ENCODE measurements at places on chromosomes 1 and 21.

DNA sequence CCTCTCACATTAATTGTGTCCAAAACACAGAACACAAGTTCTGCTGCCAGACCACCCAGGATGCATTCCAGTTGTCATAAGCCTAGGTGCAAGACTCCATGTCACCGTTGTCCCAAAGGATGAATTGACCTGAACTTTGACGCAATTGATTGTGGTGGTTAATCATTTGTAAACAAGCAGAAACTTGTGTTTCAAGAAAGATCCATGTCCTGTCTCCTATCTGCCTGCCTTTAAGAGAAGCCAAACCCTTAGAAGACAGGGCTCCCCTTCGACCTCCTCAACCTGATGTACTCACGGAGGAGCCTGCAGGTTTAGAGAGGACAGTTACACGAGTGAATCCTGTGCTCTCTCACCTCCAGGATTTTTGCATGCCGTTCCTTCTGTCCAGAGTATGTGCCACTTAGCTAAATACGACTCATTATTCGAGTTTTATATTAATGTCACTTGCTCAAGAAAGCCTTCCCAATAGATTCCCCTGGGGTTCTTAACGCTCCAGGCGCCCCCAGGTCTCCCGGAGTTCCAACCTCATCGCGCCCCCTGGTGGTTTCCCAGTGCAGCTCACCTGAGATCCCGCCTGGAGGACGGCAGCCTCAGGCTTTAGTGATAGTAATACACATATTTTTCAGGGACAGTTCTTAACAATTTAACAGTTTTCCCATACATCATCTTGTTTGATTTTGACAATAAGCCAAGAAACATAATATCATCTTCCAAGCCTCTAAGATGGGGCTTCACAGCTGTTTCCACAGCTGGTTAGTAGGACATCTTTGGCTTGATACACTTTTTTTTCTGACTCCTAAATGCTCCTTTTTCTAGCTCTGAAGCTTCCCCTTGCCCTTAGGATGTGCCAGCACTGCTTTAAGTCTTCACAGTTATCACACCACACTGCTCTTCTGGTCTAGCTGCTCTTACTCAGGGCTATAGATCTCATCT lies 2.4 kb upstream of the C8B start:
- DNase-seq, result no peak

GRCh38 chr1:199512037-199512710 lies 515.3 kb upstream of the NR5A2 start:
- no peak for DNase-seq

DNA sequence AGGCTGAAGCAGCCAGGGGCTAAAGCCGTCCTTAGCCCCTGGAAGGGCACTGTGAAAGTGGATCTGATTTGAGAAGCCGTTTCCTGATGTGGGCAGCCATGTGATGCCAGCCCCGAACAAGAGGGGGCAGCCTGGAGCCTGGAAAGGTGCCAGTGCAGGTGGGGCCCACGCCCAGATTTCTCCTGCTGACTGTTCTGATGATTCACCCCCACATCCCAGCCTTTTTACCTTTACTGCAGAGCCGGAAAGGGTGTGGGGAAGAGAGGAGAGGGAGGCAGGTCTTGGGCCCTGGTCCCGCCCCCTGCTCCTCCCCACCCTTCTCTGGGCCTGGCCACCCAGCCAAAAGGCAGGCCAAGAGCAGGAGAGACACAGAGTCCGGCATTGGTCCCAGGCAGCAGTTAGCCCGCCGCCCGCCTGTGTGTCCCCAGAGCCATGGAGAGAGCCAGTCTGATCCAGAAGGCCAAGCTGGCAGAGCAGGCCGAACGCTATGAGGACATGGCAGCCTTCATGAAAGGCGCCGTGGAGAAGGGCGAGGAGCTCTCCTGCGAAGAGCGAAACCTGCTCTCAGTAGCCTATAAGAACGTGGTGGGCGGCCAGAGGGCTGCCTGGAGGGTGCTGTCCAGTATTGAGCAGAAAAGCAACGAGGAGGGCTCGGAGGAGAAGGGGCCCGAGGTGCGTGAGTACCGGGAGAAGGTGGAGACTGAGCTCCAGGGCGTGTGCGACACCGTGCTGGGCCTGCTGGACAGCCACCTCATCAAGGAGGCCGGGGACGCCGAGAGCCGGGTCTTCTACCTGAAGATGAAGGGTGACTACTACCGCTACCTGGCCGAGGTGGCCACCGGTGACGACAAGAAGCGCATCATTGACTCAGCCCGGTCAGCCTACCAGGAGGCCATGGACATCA lies at the start of gene SFN:
TSS of gene SFN (plus strand) at position 369 of the 904 bp plus-strand sequence. CDS start at position 433, 64 bp downstream.
- no peak for DNase-seq

DNA sequence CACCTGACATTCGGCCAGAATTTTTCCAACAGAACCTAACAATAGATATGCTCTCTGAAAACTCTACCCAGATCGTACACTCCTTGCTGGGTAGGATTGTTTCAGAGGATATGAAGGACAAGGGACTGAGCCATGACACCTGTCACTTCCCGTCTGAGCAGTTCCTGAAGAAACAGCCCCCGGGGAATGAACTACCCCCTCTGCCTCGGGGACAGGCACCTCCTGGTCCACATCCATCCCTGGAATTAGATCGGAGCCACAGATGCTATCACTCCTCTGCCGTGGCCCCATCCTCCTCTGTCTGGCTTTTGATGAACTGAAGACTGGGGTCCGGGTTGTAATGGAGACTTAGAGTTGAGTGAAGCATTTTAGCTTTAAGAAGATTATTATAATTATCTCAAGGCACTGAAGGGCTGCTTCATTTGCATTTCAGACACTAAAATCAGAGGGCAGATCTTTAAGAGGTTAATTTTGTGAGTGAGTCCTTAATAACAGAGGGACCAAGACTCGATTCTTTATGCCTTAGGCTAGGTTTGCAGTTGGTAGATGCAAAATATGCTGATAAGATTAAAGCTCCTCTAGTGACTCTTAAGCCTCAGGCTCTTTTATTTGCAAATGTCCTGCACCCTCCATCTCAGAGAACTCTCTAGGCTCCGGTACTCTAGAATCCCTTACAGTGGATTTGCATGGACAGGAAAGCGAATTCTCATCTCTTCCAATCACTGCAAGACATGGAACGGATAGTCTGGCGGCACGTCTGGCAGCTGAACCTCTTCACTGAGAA lies 333.8 kb downstream of the KIF26B start:
- DNase-seq, result no peak

GRCh38 chr1:229856009-229856650 lies 210.9 kb upstream of the GALNT2 start:
- no peak for DNase-seq

- DNase-seq, result no peak
These were observed 306.2 kb downstream of the NFIA start for GRCh38 chr1:61388566-61388965.

All from stimulated activated CD8-positive, alpha-beta memory T cell treated with anti-CD3 and anti-CD28 coated beads, Interleukin-15, amount 100 ng/mL, for 24 hours (primary cell).